Kidney (tissue), 22 donors: ENCODE measurements at places on chromosomes 1 and 21.

DNA sequence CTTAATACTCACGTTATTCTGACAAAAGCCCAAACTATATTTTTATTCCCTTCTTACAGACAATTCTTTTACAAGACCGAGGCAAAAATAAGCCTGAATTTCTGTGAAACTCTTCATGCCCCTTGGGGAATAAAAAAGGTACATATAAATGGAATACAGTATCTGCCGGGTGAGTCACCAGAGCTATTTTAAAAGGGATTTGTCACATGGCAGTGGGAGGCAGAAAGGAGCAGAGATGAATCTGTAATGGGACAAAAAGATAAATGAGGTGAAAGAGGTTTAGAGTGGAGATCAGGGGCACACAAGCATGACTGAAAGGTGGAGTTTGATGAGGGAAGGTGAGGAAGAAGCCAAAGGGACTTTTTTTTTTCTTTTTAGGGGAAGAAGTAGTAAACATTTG lies 8.8 kb downstream of the XCL1 start:
- no peak for DNase-seq
- no peak overlapping the region for H3K27ac ChIP-seq
- H3K4me1 ChIP-seq, result peaks cover 16% of the 10 kb centered on the region
- H3K36me3 ChIP-seq, result no peaks in the 10 kb centered on the region

DNA sequence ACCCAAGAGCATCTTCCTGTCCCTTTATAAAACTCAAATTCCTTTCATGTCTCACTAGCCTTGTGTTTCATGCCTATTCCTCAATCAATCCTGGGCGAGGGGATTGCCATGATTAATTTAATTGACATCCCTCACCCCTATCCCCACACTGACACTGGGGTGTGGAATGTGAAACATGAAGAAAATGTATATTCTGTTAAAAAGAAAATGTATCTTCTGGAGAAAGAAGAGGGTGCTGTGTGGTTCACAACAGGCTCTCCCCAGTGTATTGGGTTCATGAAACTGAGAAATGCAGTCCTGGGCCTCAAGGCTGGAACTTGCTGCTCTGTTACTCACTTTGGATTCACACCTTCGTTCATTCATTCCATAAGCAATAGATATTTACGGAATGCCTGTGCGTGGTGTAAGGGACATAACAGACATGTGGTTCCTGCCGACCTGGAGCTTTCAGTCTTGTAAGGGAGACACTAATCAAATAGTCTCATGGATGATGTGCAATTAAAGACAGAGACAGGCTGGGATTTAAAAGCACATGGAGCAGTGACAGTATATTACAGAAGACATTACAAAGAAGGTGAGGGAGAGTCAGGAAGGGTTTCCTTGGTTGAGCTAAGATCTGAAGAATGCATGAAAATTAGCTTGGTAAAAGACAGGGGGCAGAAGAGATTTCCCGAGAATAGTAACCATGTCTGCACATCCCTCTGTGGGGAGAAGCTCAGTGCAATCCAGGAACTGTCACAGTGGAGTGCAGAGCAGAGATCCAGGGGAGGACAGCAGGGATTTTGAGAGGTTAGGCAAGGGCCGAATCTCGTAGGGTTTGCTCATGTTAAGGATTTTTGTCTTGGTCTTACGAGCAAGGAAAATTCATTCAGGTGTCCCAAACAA lies 32.1 kb downstream of the SERTAD4 start:
- no peak overlapping the region for H3K27ac ChIP-seq
- DNase-seq, result no peak
- peaks cover 3% of the 10 kb centered on the region for H3K4me1 ChIP-seq
- H3K4me3 ChIP-seq, result no peak overlapping the region
- no peaks in the 10 kb centered on the region for H3K27me3 ChIP-seq

DNA sequence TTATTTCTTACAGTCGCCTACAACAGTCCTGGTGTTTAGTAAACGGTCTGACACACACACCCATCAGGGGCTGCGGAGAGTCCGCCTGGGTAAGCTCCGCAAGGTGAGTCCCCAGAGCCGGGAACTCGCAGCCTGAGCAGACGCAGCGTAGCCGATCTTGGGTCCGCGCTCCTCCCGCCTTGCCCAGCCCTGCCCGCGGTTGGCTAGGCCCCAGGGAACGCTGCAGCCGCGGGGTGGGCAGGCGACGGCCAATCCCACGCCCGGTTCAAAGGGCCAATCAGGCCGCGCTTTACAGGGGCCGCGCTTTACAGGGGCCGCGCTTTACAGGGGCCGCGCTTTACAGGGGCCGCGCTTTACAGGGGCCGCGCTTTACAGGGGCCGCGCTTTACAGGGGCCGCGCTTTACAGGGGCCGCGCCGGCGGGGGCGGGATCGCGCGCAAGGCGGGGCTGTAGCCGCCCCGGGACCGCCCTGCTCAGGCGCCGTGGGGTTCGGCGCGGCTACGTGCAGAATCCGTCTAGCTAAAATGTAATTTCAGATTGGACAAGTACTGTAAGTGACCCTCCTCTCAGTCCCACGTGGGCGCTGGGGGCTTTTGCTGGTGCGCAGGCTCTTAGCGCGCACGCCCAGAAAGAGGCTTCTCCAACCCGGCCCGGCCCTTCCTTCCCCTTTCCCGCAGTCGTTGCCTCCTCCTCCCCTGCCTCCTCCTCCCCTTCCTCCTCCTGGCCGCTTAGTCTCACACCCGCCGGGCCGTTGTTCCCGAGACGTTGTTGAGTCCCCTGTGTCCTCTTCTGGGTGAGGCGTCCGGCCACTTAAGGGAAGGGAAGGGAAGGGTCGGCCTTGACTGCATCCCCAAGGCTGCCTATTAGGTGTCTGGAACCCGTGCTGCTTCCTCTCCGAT lies at the start of gene FGGY:
Gene FGGY, plus strand, starts transcription at position 737 of the 899 bp plus-strand sequence. CDS start 24,456 bp downstream, outside the sequence.
- H3K4me1 ChIP-seq, result no peaks in the 10 kb centered on the region
- no peaks in the 10 kb centered on the region for H3K27me3 ChIP-seq
- peak; percentile 98 for DNase-seq
- no peaks in the 10 kb centered on the region for H3K36me3 ChIP-seq

DNA sequence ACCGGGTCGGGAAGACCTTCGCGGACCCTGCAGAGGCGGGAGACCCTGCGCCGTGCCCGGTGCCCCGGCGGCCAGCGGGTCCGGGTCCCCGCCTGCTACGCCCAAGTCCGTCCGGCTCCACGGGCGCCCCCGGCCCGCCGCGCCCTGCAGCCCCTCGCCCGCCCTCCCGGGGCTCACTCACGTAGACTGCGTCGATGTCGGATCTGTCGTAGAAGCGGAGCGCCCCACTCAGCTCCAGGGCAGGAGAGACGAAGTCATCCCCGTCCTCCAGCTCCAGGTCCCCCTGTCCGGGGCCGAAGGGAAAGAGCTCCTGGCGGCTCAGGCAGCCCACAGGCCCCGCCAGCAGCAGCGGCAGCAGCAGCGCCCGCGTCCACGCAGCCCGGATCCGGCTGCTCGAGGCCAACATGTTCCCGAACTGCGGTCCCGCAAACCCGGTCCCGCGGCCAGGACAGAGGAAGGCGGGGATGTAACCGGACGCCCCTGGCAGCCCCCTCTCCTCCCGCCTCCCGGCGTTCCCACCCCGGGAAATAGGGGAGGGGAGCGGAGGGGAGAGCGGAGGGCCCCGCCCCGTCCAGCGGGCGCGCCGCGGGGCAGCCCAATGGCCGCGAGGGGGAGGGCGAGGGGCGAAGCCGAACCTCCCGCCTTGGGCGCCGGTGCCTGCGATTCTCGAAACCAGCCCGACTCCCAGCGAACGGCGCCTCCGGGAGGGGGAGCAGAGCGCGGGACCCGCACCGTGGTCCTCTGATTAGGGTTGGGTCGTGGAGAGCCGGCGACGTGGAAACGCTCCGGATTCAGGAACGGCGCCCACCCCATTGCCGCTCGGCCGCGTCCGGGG lies at the start of gene NID1:
Gene NID1, minus strand, starts transcription at position 417 of the 835 bp plus-strand sequence. Its CDS starts 11 bp downstream, at position 406.
- peak within 1 kb of the TSS; percentile 95 for H3K27ac ChIP-seq
- H3K27me3 ChIP-seq, result no peaks in the 10 kb centered on the region
- peaks cover 10% of the 10 kb centered on the region for H3K4me1 ChIP-seq
- DNase-seq, result peak; percentile 92
- H3K36me3 ChIP-seq, result no peaks in the 10 kb centered on the region

DNA sequence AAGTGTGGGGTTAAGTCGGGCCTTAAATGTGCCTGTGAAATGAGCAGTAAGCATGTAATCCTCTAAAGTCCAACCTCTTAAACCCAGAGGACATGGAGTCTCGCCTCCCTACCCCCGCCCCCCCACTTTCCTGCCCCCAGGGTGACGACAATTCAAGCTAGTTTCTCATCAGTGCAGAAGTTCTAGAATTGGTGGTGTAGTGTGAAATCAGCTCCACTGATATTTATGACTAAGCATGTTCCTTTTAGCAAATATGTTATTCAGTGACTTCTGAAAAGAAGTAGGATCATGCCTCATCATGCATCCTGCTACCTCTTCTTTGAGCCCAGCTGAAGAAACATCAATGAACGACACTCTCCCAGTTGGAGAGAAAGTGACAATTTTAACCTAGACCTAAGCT lies 2.6 kb upstream of the ABCB10 start:
- no peaks in the 10 kb centered on the region for H3K27me3 ChIP-seq
- DNase-seq, result no peak
- H3K4me3 ChIP-seq, result no peak overlapping the region
- H3K4me1 ChIP-seq, result no peaks in the 10 kb centered on the region

- no peak for DNase-seq
- no peaks in the 10 kb centered on the region for H3K27me3 ChIP-seq
- no peak overlapping the region for H3K27ac ChIP-seq
- H3K4me1 ChIP-seq, result no peaks in the 10 kb centered on the region
- H3K4me3 ChIP-seq, result no peak overlapping the region
- H3K36me3 ChIP-seq, result no peaks in the 10 kb centered on the region
Observed at GRCh38 chr1:202622388-202622787, 87.9 kb downstream of the SYT2 start.

DNA sequence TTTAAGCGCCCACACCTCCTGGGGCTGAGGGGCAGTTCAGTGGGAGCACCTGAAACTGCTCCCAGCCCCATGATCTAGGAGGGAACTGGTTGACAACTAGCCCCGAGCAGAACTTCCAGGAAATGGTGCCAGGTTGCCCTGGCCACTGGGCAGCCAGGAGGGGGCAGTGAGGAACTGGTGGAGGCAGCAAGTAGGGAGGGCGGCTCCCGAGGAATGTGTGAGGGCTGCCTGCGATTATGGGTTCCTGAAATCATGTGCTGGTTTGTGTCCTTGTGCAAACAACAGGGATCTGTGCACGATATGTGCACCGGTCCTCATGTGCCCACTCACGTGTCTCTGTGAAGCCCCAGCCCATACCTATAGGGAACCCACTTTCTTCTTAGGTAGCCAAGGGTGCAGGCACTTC lies 9.9 kb downstream of the GPR3 start:
- peak; percentile 69 for DNase-seq
- H3K4me1 ChIP-seq, result peaks cover 24% of the 10 kb centered on the region
- no peaks in the 10 kb centered on the region for H3K27me3 ChIP-seq
- no peak overlapping the region for H3K4me3 ChIP-seq
- peak overlapping the region; percentile 41 for H3K27ac ChIP-seq

- H3K27me3 ChIP-seq, result no peaks in the 10 kb centered on the region
- H3K4me3 ChIP-seq, result no peak overlapping the region
- H3K36me3 ChIP-seq, result no peaks in the 10 kb centered on the region
- H3K4me1 ChIP-seq, result no peaks in the 10 kb centered on the region
Observed at GRCh38 chr1:113542221-113542701, 151.9 kb downstream of the MAGI3 start.

- H3K4me1 ChIP-seq, result no peaks in the 10 kb centered on the region
- no peaks in the 10 kb centered on the region for H3K36me3 ChIP-seq
- no peak for DNase-seq
- H3K27ac ChIP-seq, result no peak overlapping the region
- no peaks in the 10 kb centered on the region for H3K27me3 ChIP-seq
- H3K4me3 ChIP-seq, result no peak overlapping the region
Observed at GRCh38 chr1:198151688-198152087, 5.1 kb upstream of the NEK7 start.

- H3K4me3 ChIP-seq, result no peak overlapping the region
- H3K27me3 ChIP-seq, result no peaks in the 10 kb centered on the region
- H3K36me3 ChIP-seq, result no peaks in the 10 kb centered on the region
Observed at GRCh38 chr1:38178216-38178615, 131.6 kb upstream of the POU3F1 start.

DNA sequence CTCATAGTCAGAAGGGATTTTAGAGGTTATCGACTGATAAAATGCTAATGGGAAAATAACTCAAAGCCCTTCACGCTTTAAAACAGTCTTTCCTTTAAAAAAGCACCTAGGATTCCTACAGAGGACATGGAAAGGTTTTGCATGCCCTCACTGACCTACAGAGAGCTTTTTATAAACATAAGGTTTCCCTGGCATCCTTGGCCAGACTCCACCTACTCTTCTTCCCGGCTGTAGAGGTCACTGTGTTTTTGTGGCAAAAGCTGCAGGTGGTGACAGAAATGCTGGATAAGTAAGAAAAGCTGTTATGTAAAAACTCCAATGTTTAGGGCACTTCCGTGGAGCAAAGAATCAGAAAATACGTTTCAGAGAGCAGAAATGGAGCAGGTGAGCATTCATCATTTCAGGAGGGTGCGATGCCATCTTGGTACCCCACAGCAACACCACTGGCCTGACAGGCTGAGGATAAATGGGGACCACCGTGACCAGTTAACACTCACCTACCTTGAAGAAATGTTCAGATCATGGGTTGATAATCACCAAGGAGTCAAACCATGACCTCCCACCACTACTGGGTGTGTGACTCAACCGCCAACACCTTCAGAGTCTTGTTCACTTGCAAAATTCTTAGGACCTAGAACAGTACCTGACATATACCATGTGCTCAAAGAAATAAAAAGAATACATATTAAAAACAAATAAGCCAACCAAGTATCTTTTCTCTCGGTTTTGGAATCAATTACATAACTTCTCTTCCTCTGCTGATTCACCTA lies 46.6 kb downstream of the SSBP3 start:
- no peak for DNase-seq
- no peak overlapping the region for H3K4me3 ChIP-seq
- H3K4me1 ChIP-seq, result peaks cover 25% of the 10 kb centered on the region
- no peaks in the 10 kb centered on the region for H3K27me3 ChIP-seq
- H3K27ac ChIP-seq, result no peak overlapping the region
- no peaks in the 10 kb centered on the region for H3K36me3 ChIP-seq

DNA sequence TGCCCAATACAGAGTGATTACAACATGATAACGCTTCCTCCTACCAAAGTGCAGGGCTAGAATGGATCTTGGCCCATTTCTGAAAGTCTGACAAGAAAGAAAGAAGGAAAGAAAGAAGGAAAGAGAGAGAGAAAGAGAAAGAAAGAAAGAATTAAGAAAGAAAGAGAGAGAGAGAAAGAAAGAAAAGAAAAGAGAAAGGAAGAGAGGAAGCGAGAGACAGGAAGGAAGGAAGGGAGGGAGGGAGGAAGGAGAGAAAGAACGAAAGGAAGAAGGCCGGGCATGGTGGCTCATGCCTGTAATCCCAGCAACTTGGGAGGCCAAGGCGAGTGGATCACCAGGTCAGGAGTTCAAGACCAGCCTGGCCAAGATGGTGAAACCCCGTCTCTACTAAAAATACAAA lies 44.1 kb upstream of the PPM1J start:
- no peaks in the 10 kb centered on the region for H3K4me1 ChIP-seq
- no peaks in the 10 kb centered on the region for H3K27me3 ChIP-seq
- H3K27ac ChIP-seq, result no peak overlapping the region

DNA sequence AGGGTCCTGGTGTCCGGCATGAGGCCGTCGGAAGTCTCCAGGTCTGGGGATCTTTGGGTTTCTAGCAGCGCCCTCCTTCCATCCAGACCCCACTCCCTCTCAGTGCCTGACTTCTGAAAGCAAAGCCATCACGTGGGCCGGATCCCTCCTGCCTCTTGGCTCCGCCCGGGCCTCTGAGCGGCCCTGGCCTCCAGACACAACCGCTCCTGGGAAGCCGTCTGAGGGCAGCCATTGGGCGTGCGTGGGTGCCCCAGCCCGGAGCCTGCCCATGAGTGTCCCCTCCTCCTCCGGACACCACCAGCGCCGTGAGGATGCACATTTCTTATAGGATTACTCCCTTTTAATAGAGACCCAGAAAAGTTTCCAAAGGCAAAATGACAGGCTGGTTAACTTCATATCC lies 137.0 kb upstream of the ARHGEF16 start:
- no peak overlapping the region for H3K27ac ChIP-seq
- no peak overlapping the region for H3K4me3 ChIP-seq
- peaks cover 15% of the 10 kb centered on the region for H3K27me3 ChIP-seq
- H3K36me3 ChIP-seq, result no peaks in the 10 kb centered on the region
